HuH-7 (cell line): ENCODE measurements at places on chromosomes 1 and 21.

DNA sequence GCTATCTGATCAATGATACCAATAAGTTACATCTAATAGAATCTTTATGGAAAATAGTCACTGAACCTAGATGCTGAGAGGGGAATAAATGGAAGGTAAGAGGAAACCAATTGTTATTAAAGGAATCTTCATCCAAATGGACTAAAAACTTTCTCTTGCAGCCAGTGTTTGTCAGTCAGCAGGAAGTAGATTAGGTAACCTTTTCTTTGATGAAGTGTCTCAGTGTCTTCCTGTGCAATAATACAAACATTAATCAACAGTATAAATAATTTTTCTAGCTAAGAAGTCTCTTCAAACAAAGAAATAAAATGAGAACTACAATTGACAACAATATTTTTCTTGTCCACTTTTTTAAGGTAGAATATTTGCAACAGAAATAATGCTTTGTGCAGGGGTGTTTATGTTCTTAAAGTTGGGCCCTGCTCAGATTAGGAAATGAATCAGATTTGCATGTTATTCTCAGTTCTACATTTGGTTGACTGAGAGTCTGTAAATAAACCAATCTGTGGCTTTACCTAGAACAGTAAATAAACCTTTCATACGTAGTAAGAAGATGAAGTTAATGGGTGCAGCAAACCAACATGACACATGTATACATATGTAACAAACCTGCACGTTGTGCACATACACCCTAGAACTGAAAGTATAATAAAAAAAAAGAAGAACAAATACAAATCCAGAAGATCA, 391.4 kb downstream of the MRPL39 start:
- no peak for DNase-seq

DNA sequence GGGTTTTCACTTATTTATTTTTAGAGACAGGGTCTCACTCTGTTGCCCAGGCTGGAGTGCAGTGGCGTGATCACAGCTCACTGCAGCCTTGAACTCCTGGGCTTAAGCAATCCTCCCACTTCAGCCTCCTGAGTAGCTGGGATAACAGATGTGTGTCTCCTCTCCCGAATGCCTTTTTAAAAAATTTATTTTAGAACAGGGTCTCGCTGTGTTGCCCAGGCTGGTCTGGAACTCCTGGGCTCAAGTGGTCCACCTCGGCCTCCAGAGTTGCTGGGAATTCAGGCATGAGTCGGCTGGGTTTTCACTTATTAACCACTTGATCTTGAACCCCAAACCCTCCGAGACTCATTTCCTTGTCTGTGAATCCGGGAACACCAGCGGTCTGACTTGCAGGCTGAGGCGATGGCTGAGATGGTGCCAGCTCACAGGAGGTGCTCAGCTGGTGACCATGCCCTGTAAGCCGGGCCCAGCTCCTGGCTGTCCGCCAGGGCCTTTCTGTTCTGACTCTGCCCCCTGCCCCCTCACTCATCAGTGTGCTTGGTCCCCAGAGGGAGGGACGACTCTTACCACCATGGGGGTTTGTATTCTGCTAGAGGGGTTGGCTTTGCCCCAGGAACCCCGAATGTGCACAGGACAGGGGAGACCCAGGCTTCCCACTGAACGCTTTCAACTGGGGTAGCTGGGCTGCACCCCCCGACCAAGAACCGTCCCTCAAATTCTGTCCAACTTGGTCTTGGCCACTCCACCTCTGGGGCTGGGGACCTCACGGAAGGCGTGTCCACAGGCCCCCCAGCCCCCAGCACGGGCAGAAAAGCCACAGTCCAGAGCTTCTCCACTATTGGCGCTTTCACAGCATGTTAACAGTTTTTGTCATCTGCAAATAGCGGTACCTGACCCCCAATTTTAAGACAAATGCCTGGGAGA, 22.5 kb downstream of the MMEL1 start:
- DNase-seq = no peak

GRCh38 chr21:36773995-36774394, 75.1 kb downstream of the SIM2 start:
- DNase-seq = no peak

DNA sequence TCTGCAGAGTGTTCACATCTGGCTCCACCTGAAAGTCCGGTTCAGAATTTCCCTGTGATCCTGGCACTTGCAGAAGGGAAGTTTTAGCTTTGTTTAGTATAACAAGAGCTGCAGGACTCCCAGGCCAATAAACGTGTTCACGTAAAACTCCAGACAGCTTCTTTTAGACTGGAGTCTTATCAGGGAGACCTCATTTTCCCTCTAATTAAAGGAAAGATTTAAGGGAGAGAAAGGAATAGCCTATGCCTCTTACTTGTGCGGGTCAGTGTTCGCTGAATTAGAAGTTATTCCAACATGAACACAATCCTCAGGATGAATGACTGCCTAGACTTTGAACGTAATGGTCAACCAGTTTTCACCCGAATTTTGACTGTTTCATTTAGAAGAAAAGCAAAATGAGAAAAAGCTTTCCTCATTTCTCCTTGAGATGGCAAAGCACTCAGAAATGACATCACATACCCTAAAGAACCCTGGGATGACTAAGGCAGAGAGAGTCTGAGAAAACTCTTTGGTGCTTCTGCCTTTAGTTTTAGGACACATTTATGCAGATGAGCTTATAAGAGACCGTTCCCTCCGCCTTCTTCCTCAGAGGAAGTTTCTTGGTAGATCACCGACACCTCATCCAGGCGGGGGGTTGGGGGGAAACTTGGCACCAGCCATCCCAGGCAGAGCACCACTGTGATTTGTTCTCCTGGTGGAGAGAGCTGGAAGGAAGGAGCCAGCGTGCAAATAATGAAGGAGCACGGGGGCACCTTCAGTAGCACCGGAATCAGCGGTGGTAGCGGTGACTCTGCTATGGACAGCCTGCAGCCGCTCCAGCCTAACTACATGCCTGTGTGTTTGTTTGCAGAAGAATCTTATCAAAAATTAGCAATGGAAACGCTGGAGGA, 202.1 kb upstream of the SGIP1 start:
- no peak for DNase-seq

GRCh38 chr21:31310750-31311149, 33.3 kb downstream of the TIAM1 start:
- no peak for DNase-seq

GRCh38 chr1:19596065-19596713, 47.9 kb upstream of the NBL1 start:
- peak; percentile 29 for DNase-seq

DNA sequence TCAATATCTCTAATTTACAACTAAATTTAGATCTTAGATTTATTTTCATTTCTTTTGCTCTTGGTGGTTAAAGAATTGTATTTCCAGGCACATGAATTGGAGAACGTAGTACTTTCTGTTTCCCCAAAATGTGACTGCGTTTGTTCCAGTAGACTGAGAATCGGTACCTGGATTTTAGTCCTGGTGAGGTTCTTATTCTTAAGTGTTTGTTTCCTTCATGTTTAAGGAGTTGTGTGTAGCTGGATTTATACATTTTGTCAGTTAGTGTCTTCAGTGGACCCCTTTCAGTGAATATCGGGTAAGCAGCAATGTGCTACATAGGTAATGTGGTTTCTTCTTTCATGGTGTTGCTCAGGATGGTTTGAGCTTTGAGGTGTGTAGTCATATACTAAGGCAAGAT, 6.8 kb downstream of the MIER1 start:
- no peak for DNase-seq

GRCh38 chr1:239587066-239587465, 200.7 kb downstream of the CHRM3 start:
- no peak for DNase-seq
